ENCODE measurements at places on chromosomes 5 and 9. TPM values are rescaled to one million over a fixed set of nuclear protein-coding genes. Genes with fewer than 3 reads are reported as not detected.

PCDHB14 gene
- total RNA-seq = under 0.01 TPM

CFAP90 gene
- not detected for total RNA-seq

PFN3 gene
- total RNA-seq = not detected

ZNF366 gene
- 0.33 TPM for total RNA-seq

MARCOL gene
- total RNA-seq = not detected

ROPN1L gene
- 0.67 TPM for total RNA-seq
